Suprapubic skin (tissue), 4 donors: ENCODE measurements at places on chromosomes 5 and 9.

GRCh38 chr5:16791904-16792597 lies 144.0 kb downstream of the MYO10 start:
- H3K27ac ChIP-seq, result no peak overlapping the region
- no peak overlapping the region for H3K4me3 ChIP-seq
- peaks cover 8% of the 10 kb centered on the region for H3K4me1 ChIP-seq
- H3K36me3 ChIP-seq, result no peaks in the 10 kb centered on the region

GRCh38 chr9:95211028-95211427 lies 106.5 kb downstream of the FANCC start:
- H3K27ac ChIP-seq, result no peak overlapping the region
- no peaks in the 10 kb centered on the region for H3K36me3 ChIP-seq
- no peak overlapping the region for H3K4me3 ChIP-seq
- H3K4me1 ChIP-seq, result no peaks in the 10 kb centered on the region
- H3K27me3 ChIP-seq, result no peaks in the 10 kb centered on the region

DNA sequence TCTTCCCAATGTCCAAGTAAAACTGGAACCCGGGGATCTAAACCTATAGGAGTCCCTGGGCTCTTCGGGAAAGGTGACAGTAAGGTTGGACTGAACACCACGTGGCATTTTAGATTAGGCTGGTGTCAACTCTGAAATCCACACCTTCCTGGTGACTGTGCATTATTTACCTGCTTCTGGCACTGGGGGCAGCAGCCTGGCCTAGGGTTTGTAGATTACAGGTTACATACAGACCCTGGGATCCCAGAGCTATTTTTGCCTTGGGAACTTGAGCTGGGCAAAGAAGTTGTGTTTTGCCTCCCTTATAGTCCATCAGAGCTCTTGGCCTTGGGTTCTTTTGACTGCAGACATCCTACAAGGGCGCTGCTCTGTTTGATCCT lies 173.2 kb downstream of the DAB2IP start:
- no peak overlapping the region for H3K4me3 ChIP-seq
- H3K4me1 ChIP-seq, result no peaks in the 10 kb centered on the region
- H3K27me3 ChIP-seq, result no peaks in the 10 kb centered on the region
- H3K27ac ChIP-seq, result no peak overlapping the region
- no peak for DNase-seq

- H3K4me3 ChIP-seq, result peak overlapping the region; percentile 44
- H3K4me1 ChIP-seq, result peaks cover 16% of the 10 kb centered on the region
- H3K27me3 ChIP-seq, result peaks cover 16% of the 10 kb centered on the region
- H3K27ac ChIP-seq, result no peak overlapping the region
- no peak for DNase-seq
- no peaks in the 10 kb centered on the region for H3K36me3 ChIP-seq
Observed at GRCh38 chr5:128965638-128966302, 482 bp downstream of the SLC27A6 start.

- H3K27me3 ChIP-seq, result peaks cover 26% of the 10 kb centered on the region
- no peaks in the 10 kb centered on the region for H3K36me3 ChIP-seq
- no peak for DNase-seq
- H3K4me3 ChIP-seq, result no peak overlapping the region
- no peak overlapping the region for H3K27ac ChIP-seq
Observed at GRCh38 chr5:141362719-141363118, 1.2 kb upstream of the PCDHGA5 start.

DNA sequence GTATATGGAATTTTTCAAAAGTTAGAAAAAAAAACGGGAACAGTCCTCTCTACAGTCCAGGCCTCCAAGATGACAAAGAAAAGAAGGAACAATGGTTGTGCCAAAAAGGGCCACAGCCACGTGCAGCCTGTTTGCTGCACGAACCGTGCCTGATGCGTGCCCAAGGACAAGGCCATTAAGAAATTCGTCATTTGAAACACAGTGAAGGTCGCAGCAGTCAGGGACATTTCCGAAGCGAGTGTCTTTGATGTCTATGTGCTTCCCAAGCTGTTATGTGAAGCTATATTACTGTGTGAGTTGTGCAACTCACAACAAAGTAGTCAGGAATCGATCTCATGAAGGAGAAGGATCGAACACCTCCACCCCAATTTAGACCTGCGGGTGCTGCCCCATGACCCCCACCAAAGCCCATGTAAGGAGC lies 37.4 kb downstream of the HMGCR start:
- DNase-seq, result no peak
- H3K27ac ChIP-seq, result no peak overlapping the region
- H3K4me3 ChIP-seq, result no peak overlapping the region
- H3K36me3 ChIP-seq, result peaks cover 62% of the 10 kb centered on the region
- no peaks in the 10 kb centered on the region for H3K4me1 ChIP-seq

GRCh38 chr9:111533099-111533790 lies 8.3 kb downstream of the ZNF483 start:
- no peaks in the 10 kb centered on the region for H3K4me1 ChIP-seq
- H3K27ac ChIP-seq, result no peak overlapping the region
- no peak for DNase-seq

DNA sequence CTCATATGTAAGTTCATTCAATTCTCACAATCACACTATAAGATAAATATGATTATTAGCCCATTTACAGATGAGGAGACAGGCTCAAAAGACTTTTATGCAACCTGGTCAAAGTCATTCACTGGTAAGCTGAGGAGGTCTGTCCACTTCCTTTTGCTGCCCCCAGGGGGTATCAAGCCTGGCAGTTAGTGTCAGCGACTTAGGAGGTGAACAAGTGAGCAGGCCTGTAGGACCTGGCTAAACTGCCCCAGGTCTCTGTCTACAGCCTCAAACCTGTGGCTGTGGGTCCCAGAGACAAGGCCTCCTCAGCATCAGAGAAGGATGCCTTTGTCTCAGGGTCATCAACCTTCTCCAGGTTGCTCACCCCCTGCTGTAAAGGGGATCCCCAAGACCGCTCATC lies 10.4 kb downstream of the TGFBI start:
- no peaks in the 10 kb centered on the region for H3K27me3 ChIP-seq
- H3K4me3 ChIP-seq, result no peak overlapping the region
- H3K27ac ChIP-seq, result no peak overlapping the region
- H3K36me3 ChIP-seq, result peaks cover 11% of the 10 kb centered on the region
- peaks cover 35% of the 10 kb centered on the region for H3K4me1 ChIP-seq

DNA sequence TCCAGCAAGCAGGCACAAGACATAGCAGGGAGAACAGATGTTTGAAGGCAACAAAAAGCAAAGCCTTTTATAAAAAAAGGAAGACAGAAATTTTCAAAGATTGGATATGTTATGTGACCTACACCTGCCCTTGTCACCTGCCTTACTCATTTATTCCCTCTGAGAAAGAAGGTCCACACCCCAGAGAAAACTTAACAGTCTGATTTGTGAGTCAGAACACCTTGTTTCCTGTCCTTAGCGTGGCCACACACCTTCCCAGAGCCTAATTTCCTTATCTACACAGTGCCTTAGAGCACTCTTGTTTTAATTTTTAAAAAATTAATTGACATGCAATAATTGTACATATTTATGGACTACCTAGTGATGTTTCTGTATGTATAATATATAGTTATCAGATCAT lies 419.0 kb upstream of the DAB2 start:
- H3K36me3 ChIP-seq, result no peaks in the 10 kb centered on the region
- no peak overlapping the region for H3K4me3 ChIP-seq
- DNase-seq, result no peak
- H3K27ac ChIP-seq, result no peak overlapping the region

- no peak overlapping the region for H3K27ac ChIP-seq
- H3K4me1 ChIP-seq, result no peaks in the 10 kb centered on the region
- no peak for DNase-seq
- peaks cover 93% of the 10 kb centered on the region for H3K36me3 ChIP-seq
- H3K27me3 ChIP-seq, result no peaks in the 10 kb centered on the region
Observed at GRCh38 chr5:134383980-134384697, 12.8 kb downstream of the UBE2B start.

DNA sequence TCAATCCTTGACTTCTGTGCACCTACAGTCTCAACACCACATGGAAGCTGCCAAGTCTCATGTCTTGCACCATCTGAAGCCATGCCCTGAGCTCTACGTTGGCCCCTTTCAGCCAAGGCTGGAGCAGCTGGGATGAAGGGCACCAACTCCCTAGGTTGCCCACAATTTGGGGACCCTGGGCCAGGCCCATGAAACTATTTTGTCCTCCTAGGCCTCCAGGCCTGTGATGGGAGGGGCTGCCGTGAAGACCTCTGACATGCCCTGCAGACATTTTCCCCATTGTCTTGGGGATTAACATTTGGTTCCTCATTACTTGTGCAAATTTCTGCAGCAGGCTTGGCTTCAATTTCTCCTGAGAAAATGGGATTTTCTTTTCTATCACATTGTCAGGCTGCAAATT lies 285.1 kb downstream of the DTWD2 start:
- no peaks in the 10 kb centered on the region for H3K27me3 ChIP-seq
- DNase-seq, result no peak
- no peak overlapping the region for H3K4me3 ChIP-seq
- H3K36me3 ChIP-seq, result no peaks in the 10 kb centered on the region
- no peak overlapping the region for H3K27ac ChIP-seq
- H3K4me1 ChIP-seq, result no peaks in the 10 kb centered on the region

GRCh38 chr5:28281351-28281750 lies 1243.0 kb upstream of the CDH9 start:
- H3K4me1 ChIP-seq, result no peaks in the 10 kb centered on the region
- no peak for DNase-seq
- H3K4me3 ChIP-seq, result no peak overlapping the region
- no peaks in the 10 kb centered on the region for H3K36me3 ChIP-seq
- no peaks in the 10 kb centered on the region for H3K27me3 ChIP-seq

DNA sequence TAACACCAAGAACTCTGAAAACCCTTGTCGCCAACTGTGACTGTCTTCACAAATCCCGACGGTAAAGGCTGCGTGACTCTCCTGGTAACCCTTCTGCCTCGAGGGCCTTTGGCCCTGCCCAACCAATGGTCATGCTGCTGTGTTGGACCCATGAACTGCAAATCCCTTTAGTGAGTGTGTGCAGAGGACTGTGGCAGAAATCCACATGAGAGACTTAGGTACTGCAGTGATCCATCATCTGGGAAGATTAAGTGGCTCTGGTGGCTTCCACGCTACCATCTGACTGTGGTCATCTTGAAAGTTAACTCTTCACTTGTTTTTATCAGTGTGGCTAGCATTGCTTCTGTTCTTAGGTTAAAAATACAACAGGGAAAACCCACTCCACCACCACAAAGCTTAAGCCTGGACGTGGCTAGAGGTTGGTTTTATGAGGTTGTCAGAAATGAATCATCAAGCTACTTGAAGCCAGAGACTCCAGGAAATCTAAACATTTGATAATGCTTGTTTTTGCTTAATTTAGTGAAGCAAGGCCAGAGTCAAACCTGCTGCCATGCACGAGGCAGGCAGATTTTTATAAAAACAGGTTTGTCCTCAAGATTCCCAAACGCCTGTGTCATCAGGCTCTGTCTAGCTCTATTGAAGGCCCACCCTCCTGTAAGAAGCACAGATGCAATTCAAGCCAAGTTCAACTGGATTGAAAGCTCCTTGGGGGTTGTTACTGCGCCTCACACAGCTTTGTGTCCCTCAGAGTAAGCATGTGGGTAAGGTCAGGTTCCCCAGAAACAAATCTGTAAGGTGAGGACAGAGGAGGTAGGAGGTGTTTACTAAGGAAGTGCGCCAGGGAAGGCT lies 52.7 kb upstream of the ERCC6L2 start:
- DNase-seq, result no peak
- no peak overlapping the region for H3K4me3 ChIP-seq
- H3K4me1 ChIP-seq, result no peaks in the 10 kb centered on the region

DNA sequence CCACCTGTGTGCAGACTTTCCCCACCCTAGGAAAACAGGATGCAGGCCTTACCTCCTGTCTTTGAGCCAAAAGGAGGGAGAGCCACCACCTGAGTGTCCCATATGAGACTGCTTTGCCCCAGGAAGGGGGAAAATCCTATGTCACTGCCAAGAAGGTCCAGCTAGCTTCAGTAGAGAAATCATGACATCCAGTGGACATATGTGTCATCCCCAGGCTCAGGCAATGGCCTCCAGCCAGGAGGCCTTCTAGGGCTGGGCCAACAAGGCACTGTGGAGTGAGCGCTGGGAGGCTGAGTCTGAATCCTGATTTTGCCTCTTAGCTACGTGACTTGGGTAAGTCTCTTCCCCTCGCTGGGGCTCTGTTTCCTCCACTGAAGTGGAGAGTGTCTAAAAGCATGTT lies 60.2 kb downstream of the SMIM23 start:
- no peak for DNase-seq
- H3K4me1 ChIP-seq, result peaks cover 17% of the 10 kb centered on the region
- H3K36me3 ChIP-seq, result no peaks in the 10 kb centered on the region
- H3K27me3 ChIP-seq, result no peaks in the 10 kb centered on the region
- H3K27ac ChIP-seq, result no peak overlapping the region

- no peak for DNase-seq
- H3K4me1 ChIP-seq, result peaks cover 5% of the 10 kb centered on the region
- no peak overlapping the region for H3K27ac ChIP-seq
- H3K27me3 ChIP-seq, result no peaks in the 10 kb centered on the region
Observed at GRCh38 chr9:129656795-129657390, 8.6 kb upstream of the PRRX2 start.

DNA sequence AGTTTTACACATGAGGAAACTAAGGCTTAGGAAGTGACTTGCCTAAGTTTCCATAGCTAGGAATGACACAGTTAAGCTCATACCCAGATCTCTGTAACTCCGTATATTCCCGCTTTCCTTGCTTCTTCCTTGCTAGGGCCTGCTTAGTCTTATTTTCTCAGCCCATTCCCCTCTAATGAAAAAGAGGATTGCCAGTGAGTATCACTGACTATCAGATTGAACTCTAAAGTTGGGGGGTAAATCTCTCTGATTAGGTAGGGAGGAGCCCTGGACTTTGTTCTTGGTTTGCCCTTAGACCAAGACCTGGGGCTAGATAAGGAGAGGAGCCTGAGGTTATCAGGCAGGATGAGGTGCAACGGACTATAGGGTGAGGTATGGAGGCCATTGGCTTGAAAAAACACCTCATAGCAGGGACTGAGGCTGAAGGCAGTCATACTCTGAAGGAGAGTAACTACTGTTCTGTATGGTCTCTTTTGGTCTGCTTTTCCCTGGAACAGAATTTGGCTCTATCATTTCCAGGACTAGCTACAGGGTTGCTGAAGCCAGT lies 2.5 kb downstream of the TRIM32 start:
- no peak overlapping the region for H3K27ac ChIP-seq
- no peaks in the 10 kb centered on the region for H3K27me3 ChIP-seq
- peaks cover 44% of the 10 kb centered on the region for H3K4me1 ChIP-seq

- H3K27ac ChIP-seq, result no peak overlapping the region
- H3K4me3 ChIP-seq, result no peak overlapping the region
- H3K27me3 ChIP-seq, result no peaks in the 10 kb centered on the region
- peaks cover 4% of the 10 kb centered on the region for H3K4me1 ChIP-seq
- no peaks in the 10 kb centered on the region for H3K36me3 ChIP-seq
Observed at GRCh38 chr5:110268283-110268682, 458.2 kb downstream of the TMEM232 start.

- H3K27me3 ChIP-seq, result no peaks in the 10 kb centered on the region
- DNase-seq, result no peak
- H3K4me1 ChIP-seq, result peaks cover 76% of the 10 kb centered on the region
- no peak overlapping the region for H3K4me3 ChIP-seq
Observed at GRCh38 chr5:40687321-40687720, 7.6 kb downstream of the PTGER4 start.

GRCh38 chr5:99586878-99587277 lies 658.1 kb upstream of the CHD1 start:
- H3K27me3 ChIP-seq, result no peaks in the 10 kb centered on the region
- no peaks in the 10 kb centered on the region for H3K4me1 ChIP-seq
- no peak for DNase-seq
- no peaks in the 10 kb centered on the region for H3K36me3 ChIP-seq
